K562 (cell line): ENCODE measurements at places on chromosomes 16 and 17. TPM values are rescaled to one million over a fixed set of nuclear protein-coding genes. Genes with fewer than 3 reads are reported as not detected.
A peak's percentile ranks its signal among the peaks of the same experiment; 100 is the strongest.

DNA sequence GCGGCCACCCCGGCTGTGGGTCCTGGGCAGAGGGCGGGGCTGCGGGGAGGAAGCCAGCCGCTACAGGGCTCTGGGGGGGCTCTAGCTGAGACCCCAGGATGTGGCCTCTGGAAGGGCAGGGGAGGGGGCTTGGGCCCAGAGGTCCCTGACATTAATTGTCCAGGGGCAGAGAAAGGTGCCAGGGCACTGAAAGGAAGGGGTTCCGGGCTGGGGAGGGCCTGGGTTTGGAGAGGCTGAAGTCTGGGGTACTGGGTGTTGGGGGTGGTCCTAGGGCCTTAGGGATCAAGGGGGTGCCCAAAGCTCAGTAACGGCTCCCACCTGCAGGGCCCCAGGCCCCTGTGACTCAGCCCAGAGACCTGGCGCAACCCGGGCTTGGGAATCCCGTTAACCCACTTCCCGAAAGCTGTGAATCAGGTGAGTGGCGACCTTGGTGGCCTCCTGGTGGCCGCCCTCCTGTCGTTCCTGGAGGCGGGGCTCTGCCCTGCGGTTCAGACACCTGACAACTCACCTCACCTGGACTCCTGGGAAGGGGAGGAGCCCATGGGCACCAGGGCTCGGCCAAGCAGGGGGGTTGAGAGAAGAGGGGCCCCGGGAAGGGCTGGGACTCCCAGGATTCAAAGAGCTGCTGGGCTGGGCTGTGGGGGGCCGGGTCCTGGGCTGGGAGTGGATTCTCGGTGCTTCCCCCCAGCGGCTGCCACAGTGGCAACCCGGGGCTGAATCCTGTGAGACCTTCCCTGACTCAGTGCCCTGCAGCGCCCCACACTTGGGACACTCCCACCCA is 465 bp upstream of the PRSS22 start:
- DNase-seq: peak; percentile 7

DNA sequence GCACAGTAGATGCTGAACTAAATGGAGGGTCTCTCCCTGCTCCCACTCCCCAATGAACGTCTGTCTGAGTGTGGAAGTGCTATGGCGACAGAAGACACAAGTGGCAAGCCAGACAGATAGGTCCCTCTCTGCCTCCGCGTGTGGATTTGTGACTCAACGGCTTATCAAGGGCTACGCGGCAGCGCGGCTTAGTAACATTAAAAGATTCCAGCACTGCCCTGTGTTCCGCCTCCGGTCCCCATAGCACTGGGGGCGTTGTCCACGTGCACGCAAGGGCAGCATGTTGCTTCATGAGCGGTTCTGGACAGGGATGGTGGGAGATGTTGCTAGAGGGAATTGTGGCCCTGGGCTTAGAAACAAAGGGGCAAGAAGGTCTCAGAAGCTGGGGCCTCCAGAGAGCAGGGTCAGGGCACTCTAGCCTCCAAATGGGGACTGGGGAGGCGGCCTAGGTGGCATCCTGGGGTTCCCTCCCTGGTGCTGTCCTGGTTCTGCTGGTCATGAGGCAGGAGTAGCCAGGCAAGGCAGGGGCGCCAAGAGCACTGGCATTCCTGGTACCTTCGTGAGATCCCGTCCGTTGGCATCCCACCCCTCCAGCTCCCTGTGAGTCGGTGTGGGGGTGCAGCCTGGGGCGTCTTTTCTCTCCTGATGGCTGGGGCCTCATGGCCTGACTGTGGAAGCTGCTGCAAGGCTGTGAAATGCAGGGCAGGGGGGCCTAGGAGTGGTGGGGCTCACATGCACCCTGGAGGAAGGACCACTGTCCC is 9.1 kb downstream of the CRHR1 start:
- peak; percentile 31 for DNase-seq

GRCh38 chr16:88680554-88681083 is 5.7 kb downstream of the SNAI3 start:
- no peak for DNase-seq

The TP53TG3E gene
- total RNA-seq: not detected in 2 replicates

The KRT27 gene
- 0.11 TPM in 1 of 2 replicates, not detected in the other for total RNA-seq

DNA sequence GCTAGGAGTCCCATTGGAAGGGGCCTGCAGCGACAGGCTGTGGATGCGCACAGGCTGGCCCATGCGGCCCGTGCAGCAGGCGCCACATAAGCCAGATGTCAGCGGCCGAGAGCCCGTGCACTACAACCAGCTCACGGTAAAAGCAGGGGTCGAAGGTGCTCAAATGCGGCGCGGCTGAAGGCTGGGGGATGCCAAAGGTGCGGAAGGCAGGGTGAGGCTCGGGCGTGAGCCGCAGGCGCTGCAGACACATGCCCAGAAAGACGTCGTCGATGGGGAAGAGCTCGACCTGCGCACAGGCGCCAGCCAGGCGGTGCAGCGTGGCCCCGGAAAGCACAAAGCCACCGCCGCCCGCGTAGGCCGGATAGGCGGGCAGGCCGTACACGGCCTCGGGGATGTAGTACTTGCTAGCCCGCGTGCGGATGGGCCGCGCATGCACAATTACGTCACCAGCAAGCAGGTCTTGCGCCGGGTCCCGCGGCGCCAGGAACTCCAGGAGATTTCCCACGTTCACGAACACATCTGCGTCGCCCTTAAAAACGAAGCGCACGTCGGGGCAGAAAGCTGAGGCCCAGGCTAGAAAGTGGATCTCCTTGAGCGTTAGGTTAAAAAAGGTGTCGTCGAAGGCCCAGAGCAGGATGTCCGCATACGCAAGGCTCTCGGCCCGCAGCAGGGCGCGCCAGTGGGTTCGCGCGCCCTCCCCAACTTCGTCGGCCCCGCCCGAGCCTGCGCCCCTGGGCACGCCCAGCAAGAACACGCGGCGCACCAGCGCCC is 1.3 kb downstream of the B3GNT9 start:
- DNase-seq: no peak

DNA sequence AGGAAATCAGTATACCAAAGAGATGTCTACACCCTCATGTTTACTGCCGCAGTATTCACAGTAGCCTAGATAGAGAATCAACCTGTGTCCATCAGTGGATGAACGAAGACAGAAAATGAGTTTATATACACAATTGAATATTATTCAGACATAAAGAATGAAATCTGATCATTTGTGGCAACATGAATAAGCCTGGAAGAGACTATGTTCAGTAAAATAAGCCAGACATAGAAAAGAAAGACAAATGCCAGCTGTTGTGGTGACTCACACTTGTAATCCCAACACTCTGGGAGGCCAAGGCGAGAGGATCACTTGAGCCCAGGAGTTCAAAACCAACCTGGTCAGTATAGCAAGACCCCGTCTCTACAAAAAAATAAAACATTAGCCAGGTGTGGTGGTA is 16.1 kb downstream of the NUDT16L1 start:
- no peak for DNase-seq

The GRAP gene
- total RNA-seq: 0.07 and 0.27 TPM in 2 replicates

- DNase-seq: no peak
Measured at GRCh38 chr16:3030222-3031212, 6.2 kb downstream of the BICDL2 start.
